ENCODE measurements at places on chromosomes 13 and 19.

DNA sequence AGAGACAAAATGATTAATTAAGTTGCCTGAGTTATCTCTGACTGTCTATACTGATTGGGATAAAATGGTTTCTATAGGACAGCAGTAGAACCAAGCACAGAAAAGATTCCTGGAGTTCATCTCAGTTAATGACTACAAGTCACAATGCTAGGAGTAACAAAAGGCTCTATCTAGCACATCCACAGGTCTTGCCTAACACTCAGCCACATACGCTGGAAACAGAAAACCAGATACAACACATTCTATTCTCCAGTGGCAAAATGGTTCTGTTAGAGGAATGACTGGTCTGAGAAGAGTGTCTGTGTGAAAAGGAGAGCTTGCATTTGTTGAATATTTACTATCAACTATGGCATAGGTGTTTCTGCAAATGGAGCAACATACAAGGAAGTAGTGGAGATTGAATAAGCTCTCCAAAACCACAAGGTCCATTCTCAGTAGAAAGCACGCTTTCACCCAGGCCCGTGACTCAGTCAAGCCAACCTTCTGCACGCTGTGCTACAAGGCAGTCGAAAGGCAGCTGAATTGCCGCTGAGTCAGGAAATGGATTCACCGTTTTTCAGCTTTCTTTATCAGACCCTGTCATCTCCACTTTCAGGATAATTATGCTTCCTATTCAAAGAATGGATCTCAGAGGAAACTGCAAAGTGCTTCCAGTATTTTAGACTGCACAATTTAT lies 761.5 kb downstream of the EFNB2 start:
- no peak for DNase-seq

GRCh38 chr13:29621051-29621800 lies 25.7 kb upstream of the SLC7A1 start:
- DNase-seq = no peak

- DNase-seq = no peak
Observed at GRCh38 chr19:5333581-5334365, 6.8 kb downstream of the PTPRS start.

GRCh38 chr13:84951128-84951527 lies 848.1 kb downstream of the SLITRK6 start:
- DNase-seq = no peak

DNA sequence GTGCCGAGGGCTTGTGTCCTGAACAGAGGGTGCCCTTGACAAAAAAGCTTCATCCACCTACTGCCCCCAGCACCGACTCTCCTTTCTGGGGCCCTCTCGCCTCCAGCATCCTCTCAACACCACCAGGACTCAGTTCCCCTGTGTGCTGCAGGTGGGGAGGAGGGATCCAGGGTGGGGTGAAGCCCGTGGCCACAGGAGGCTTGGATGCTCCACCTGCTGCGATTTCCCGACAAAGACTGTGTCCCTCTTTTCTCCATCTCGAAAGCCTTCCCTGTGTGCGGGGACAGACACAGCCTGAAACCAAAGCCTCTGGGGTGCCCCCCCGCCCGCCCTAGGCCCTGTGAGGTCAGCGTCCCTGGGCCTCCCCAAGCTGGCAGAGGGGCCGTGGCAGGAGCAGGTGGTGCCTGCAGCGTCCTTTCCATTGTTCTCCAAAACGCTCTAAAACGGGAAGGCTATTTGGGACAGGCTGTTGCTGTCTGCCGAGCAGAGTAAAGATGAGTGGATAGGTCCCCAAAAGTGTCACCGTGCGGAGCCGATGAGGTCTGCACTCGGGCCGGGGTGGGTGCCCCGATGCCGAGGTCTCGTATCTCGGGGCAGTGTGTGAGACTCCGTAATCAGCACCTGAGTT lies 185.7 kb downstream of the PTPRS start:
- no peak for DNase-seq

DNA sequence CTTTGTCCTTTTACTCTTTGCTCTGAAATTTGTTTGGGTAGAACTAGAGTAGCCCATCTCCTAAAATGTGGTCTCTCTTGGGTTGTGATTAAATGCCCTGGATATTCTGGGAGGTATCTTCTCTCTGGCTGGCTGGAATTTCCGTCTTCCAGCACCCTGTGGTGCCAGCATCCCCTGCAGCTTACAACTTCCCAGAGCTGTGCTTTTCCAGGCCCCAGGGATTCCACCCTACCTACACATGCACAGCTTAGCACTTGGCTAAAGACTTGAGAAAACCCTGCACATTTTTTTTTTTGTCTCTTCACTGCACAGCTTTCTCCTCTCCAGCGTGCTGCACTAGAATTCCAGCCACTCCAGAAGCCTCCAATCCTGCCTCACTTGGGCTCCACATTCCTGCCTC lies 334.7 kb downstream of the IRS2 start:
- DNase-seq = no peak

Data from NCI-H345 (cell line).